ENCODE measurements at places on chromosomes 4 and X.

DNA sequence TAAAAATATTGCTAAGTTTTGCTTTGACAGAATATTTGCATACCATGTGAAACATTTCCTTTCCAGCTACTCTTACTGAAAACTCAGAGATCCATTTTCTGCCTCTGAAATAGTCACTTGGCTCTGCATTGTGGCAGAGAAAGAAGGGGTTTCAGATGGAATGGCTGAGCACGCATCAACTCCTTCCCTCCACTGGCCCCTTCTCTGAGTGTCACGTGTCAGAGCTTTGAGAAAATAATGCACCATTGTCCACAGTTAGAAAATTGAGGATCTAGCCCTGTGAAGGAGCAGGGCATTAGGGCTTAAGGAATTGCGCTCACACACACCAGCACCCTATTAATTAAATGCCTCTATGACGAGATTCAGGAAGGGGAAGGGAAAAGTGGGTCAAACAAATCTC lies 78.8 kb upstream of the FAT4 start:
- no peak for DNase-seq

- DNase-seq: no peak
Observed at GRCh38 chrX:67777148-67777547, 233.3 kb downstream of the AR start.

- DNase-seq: no peak
Observed at GRCh38 chr4:15084780-15085179, 82.5 kb downstream of the CPEB2 start.

- DNase-seq: no peak
Observed at GRCh38 chrX:10519278-10519677, 101.1 kb downstream of the MID1 start.

DNA sequence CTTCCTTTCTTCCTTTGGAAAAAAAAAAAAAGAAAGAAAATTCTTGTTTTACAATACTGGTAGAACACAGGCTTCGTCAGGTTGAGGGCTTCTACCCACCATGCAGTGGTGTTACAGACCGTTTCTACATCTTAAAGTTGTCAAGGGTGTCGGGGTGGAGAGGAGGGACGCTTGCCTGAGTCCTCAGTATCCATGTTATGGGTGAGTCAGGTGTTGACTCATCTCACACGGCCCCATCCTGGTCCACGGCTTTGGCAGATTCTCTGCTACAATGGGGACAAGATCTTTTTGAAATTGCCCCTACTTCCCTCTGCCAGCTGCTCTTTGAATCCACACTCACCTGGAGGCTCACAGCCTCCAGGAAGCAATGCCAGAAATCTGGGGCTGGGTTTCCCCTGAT lies 310.3 kb upstream of the ZFP42 start:
- no peak for DNase-seq

- DNase-seq: no peak
Observed at GRCh38 chr4:18041114-18041513, 19.6 kb upstream of the LCORL start.

GRCh38 chr4:100635899-100636298 lies 118.1 kb upstream of the EMCN start:
- no peak for DNase-seq

DNA sequence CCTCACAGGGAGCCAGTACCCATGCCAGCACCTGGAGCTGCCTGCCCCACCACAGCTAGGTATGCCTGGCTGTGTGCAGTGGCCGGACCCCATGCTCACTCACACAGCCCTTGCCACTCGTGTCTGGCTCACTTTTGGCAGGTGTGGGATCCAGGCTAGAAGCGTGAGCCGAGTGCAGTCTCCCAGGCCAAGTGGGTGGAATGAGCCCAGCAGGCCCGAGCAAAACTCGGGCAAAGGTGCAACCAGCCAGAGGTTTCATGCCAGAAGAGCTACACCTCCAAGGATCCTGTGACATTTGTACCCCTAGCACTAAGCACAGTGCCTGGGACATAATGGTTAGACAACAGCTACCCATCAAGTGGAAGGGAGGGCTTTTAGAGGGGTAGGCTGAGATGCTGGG lies 217.8 kb downstream of the NSUN7 start:
- DNase-seq: no peak

GRCh38 chrX:23901805-23902204 lies 5.9 kb downstream of the APOO start:
- DNase-seq: no peak

DNA sequence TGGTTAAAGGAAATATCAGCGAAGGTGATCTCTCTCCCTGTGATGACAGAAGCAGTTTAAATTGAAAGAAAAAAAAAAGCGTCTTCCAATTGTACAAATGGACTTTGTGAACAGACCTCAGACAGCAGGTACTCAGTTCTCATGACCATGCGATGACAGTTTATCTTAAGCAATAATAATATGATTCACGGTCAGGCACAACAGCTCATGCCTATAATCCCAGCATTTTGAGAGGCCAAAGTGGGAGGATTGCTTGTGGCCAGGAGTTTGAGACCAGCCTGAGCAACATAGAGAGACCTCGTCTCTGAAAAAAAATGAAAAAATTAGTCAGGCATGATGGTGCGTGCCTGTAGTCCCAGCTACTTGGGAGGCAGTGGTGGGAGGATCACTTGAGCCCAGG lies 51.0 kb downstream of the RELL1 start:
- DNase-seq: no peak

GRCh38 chr4:26252349-26253025 lies 68.3 kb upstream of the RBPJ start:
- DNase-seq: no peak

DNA sequence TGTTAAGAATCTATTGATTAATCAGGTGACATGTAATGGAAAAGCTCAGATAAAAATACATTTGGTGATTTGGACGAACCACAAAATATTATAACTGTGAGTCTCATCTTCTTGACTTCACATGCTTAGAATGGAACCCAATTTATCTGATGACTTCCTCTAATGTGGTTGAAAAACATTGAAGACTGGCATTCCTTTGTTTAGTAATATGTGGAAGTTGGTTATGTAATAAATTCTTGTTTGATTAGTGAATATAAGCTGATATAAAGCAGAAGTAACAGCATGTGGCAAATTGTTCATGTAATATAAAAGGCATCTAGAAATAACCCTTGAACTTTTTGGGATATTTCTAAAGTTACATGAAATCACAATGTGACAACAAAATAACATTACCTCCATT lies 9.7 kb downstream of the GIMD1 start:
- no peak for DNase-seq

DNA sequence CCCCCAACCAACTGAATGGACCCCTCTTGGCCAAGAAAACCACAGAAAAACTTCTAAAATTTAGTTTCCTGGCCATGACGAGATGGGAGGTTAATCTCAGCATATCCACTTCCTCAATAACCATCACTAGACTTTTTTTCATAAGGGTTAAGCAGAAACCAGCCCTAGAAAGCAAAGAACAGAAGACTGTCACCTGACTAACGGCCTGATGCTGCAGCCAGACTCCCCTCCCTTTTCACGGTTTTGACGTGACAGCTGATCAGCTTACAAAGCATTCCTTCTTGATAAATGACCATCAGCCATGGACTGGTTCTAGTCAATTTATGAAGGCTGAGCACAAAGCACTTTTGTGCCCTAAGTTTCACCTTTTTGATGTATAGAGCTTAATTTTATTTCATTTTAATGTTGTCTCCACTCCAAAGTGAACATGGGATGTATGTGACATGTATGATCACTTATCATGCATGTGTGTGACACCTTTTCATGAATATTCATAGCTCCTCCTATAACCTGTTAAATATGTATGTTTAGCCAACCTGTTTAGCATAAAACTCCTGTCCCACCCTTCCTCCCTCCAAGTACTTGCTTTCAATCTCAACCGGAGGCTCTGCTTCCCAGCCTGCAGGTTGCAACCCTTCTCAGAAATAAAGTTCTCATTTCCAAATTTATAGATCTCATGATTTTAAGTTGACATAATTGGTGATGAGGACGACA lies 56.3 kb downstream of the SERTM2 start:
- DNase-seq: no peak

- DNase-seq: no peak
Observed at GRCh38 chr4:39657465-39657864, 18.8 kb upstream of the SMIM14 start.

GRCh38 chr4:40972722-40973121 lies 223.0 kb downstream of the NSUN7 start:
- no peak for DNase-seq

- DNase-seq: no peak
Observed at GRCh38 chr4:187633245-187633644, 362.3 kb upstream of the ZFP42 start.

DNA sequence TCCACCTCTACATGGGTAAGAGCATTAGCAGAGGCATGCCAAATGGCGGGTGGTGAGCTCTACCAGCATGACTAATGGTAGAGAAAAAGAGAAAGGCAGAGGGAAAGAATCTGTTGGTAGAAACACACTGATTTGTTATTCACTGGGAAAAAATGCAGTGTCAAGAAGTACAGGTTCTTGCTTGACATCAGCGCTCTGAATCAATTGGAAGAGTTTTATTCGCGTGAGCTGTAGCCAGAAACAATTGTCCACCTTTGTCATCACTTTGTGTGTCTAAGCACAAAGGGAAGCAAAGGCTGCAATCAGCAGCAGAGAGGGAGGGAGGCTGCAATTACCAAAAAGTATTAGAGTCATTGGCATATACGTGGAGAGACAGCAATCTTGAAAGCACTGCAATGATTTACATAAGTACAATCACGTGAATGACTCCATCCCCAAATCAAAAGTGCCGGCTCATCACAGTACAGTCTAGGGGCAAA lies 67.7 kb upstream of the HS3ST1 start:
- no peak for DNase-seq

DNA sequence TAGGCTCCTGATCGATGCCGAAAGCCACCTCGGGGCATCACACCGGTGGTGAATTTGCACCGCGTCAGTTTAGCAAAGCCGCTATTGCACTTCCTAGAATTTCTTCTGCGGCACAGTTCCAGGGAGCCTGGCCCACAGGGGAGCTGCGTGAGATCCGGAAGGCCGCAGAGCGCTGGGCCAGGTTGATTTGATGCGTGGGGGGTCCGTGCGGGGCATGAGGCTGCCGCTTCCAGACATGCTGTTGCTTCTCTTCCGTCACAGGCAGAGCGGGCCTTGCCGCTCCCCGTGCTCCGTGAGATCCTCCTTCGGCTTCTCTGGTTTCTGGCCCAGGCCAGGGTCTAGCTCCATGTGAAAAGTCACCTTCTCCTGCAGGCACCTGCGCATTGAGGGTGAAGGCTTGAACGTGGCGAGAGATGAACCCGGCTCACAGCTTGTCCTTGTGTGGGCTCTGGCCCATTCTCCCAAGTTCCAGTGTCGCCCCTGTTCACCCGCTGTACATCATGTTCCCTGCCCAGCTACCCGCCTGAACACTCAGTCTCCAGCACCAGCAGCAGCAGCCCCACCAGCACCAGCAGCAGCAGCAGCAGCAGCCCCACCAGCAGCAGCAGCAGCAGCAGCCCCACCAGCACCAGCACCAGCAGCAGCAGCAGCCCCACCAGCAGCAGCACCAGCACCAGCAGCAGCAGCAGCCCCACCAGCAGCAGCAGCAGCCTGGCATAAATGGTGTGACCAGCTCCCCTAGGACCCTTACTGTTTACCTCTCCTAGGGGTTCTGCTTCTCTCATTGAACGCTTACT lies 131.2 kb downstream of the TRIML1 start:
- DNase-seq: no peak

DNA sequence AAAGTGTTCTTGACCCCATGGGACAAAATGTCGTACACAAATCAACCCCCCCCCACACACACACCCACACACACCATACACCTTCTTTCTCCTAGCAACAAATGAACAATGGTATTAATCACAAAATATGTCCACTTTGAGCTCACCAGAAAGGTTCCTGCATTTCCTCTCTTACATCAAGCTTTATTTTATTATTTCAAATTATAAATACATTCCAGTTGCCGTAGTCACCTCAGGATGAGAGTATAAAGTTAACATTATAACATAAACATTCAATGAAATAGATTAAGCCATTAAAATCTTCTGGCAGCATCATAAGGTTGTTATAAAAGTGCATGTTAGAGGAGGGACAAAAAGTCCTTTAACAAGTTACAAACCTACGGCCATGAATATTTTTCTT lies 7.3 kb downstream of the XK start:
- DNase-seq: no peak

GRCh38 chr4:180203349-180203748 lies 2039.9 kb upstream of the TENM3 start:
- DNase-seq: no peak

- DNase-seq: no peak
Observed at GRCh38 chr4:168878623-168879022, 131.4 kb downstream of the CBR4 start.

GRCh38 chr4:142331646-142332045 lies 514.5 kb downstream of the INPP4B start:
- DNase-seq: no peak

- no peak for DNase-seq
Observed at GRCh38 chr4:8377103-8378075, 63.1 kb downstream of the ACOX3 start.

DNA sequence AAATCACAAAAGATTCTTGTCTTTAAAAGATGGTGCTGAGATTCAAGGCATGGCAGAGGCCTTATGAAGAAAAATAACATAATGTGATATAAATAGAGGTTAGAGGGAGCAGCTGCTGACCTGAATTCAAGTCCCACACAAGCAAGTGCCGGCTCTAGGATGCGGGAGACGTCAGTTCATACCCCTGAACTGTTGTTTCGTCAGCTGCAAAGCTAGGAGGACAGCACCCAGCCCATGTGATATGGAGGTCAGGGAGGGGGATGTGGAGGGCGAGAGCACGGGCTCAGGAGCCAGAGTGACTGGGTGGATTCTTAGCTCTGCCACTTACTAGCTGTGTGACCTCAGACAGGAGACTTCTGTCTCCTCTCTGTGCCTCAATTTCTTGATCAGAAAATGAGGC lies 77.9 kb downstream of the JAKMIP1 start:
- no peak for DNase-seq

- DNase-seq: no peak
Observed at GRCh38 chrX:9114245-9114644, 80.3 kb upstream of the FAM9B start.

- DNase-seq: no peak
Observed at GRCh38 chr4:8846046-8846720, 25.5 kb downstream of the HMX1 start.

- no peak for DNase-seq
Observed at GRCh38 chr4:116401293-116401692, 684.1 kb downstream of the TRAM1L1 start.

DNA sequence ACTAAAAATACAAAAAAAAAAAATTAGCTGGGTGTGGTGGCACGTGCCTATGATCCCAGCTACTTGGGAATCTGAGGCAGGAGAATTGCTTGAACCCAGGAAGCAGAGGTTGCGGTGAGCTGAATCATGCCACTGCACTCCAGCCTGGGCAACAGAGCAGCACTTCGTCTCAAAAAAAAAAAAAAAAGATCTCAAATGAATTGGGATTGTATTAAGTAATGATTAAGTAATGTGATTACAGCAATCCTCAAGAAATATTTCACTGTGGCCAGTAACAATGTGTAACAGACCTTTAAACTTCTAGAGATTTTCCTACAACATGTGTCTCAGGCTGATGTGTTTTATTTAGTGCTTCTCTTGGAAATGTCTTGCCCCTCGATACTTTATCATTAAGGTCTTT lies 46.8 kb downstream of the PKD2 start:
- no peak for DNase-seq

- no peak for DNase-seq
Observed at GRCh38 chr4:116952530-116953136, 132.7 kb downstream of the TRAM1L1 start.

GRCh38 chr4:75142850-75143249 lies 209.9 kb downstream of the PARM1 start:
- no peak for DNase-seq

GRCh38 chrX:68354879-68355628 lies 78.2 kb downstream of the OPHN1 start:
- DNase-seq: no peak

All from stimulated activated CD8-positive, alpha-beta memory T cell treated with anti-CD3 and anti-CD28 coated beads, Interleukin-15, amount 100 ng/mL, for 4 hours (primary cell).